ENCODE measurements at places on chromosomes 3 and 15.

GRCh38 chr15:94238539-94239118, 7.3 kb downstream of the MCTP2 start:
- no peak for DNase-seq

DNA sequence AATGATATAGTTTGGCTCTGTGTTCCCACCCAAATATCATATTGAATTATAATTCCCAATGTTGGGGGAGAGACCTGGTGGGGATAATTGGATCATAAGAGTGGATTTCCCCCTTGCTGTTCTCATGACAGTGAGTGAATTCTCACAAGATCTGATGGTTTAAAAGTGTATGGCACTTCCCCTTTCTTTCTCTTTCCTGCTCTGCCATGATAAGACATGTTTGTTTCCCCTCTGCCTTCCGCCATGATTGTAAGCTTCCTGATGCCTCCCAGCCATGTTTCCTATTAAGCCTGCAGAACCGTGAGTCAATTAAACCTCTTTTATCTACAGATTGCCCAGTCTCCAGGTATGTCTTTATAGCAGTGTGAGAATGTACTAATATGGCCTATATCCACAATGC, 126.7 kb upstream of the GMNC start:
- no peak for DNase-seq

GRCh38 chr3:184184546-184185230, 1.3 kb upstream of the ABCF3 start:
- DNase-seq = no peak

DNA sequence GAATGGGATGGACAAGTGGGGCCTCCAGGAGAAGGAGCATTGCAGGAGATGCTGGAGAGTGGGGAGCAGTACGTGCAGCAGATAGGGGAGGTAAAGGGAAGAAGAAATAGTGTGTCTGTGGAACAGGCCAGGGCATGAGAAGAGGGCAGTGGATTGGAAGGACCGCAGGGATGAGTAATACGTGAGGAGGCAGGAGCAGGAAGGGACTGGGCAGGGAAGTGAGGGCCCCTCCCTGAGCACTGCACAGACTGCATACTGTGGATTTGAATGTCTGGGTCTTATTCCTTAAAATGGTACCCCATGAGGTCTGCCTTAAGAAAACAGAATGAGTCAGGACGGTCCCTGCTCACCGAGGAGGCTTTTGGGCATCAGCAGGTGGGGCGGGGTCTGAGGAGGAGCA, 210.0 kb upstream of the NDN start:
- no peak for DNase-seq

GRCh38 chr3:15844889-15845288, 47.1 kb upstream of the ANKRD28 start:
- DNase-seq = no peak

Data from fibroblast of gingiva (primary cell).